ENCODE measurements at places on chromosomes 7 and 10.

GRCh38 chr10:99364125-99364524 lies 35.0 kb downstream of the CNNM1 start:
- DNase-seq = no peak

- peak; percentile 88 for DNase-seq
Observed at GRCh38 chr10:78754269-78755062, 314.3 kb upstream of the ZMIZ1 start.

DNA sequence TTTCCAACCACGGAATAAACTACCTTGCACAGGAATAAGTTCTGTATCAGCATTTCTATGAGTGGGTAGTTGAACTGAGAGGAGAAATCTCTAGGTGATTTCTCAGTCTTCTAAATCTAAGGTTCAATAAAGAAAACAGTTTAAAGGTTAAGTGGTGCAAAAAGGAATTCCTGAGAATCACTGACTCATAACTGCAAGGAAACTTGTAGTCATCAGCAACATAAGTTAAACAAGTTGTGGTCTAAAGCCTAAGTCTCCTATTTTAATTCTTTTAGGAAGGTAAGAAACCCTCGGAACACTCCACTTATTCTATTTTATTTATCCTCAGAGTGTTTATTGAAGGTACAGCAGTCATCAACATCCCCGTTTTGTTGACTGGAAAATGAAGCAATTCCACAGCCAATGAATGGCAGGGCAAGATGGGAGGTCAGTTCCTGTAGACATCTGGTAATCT lies 92.4 kb upstream of the PIK3CG start:
- no peak for DNase-seq

GRCh38 chr10:93465806-93466675 lies 16.1 kb downstream of the MYOF start:
- DNase-seq = no peak

- DNase-seq = no peak
Observed at GRCh38 chr7:77246026-77246640, 46.5 kb upstream of the FGL2 start.

Measured in renal pelvis (tissue), 12 donors.